Foreskin keratinocyte (primary cell): ENCODE measurements at places on chromosomes 3 and 15. TPM values are rescaled to one million over a fixed set of nuclear protein-coding genes. Genes with fewer than 3 reads are reported as not detected.

SCAANT1 gene
- not detected in 2 replicates for total RNA-seq

SGO1 gene
- 13.7 and 18.9 TPM in 2 replicates for total RNA-seq

CEP152 gene
- total RNA-seq = 7.9 and 8.6 TPM in 2 replicates

PLXNB1 gene
- 67.8 and 73.4 TPM in 2 replicates for total RNA-seq

AGBL1 gene
- total RNA-seq = not detected in 2 replicates

CIAO2A gene
- total RNA-seq = 82.9 and 88.4 TPM in 2 replicates

STRIT1 gene
- not detected in 2 replicates for total RNA-seq

RTP1 gene
- not detected in 2 replicates for total RNA-seq

SYNPR gene
- total RNA-seq = not detected in 2 replicates

SKOR1 gene
- not detected in 2 replicates for total RNA-seq

TMEM207 gene
- total RNA-seq = not detected in 2 replicates

CAMK2N2 gene
- 0.17 and 0.42 TPM in 2 replicates for total RNA-seq

GHRL gene
- not detected in 2 replicates for total RNA-seq

SLC22A14 gene
- total RNA-seq = 0.14 TPM in 1 of 2 replicates, not detected in the other

EBLN2 gene
- 1.9 and 2.0 TPM in 2 replicates for total RNA-seq

TTLL13 gene
- 0.07 TPM in 1 of 2 replicates, not detected in the other for total RNA-seq
